ENCODE measurements at places on chromosomes 4 and X.
A peak's percentile ranks its signal among the peaks of the same experiment; 100 is the strongest.

DNA sequence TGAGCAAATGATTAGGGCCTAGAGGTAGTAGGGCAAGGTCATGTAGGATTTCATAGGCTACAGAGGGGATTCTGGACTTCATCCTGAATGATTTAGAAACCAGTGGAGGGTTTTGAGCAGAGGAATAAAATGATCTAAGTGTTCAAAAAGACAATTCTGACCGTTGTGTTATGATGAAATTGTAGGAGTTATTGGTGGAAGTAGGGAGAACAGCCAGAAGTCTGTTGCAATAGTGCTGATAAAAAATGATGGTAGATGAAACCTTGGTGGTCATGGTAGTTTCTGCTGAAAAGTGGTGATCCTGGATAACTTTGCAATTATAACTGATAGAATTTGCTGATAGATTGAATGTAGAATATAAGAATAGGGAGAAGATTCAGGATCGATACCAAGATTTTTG, 60.2 kb downstream of the MID1IP1 start:
- DNase-seq = no peak

- DNase-seq = no peak
Measured at GRCh38 chr4:19650903-19651864, 600.5 kb upstream of the SLIT2 start.

DNA sequence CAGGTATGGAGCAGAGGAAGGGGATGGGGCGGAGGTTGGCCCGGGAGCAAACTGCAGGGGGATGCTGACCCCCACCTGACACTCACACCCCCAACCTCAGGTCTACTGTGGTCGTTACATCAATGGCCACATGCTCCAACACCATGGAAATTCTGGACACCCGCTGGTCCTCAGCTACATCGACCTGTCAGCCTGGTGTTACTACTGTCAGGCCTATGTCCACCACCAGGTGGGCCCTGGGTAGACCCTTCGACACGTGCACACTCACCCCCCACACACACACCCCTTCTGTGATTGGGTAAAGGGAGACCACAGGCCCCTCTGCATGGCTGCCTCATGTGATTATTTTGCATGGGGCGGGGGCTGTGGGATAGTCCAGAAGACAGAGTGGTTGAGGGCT, 2.2 kb upstream of the ERAS start:
- DNase-seq = no peak

DNA sequence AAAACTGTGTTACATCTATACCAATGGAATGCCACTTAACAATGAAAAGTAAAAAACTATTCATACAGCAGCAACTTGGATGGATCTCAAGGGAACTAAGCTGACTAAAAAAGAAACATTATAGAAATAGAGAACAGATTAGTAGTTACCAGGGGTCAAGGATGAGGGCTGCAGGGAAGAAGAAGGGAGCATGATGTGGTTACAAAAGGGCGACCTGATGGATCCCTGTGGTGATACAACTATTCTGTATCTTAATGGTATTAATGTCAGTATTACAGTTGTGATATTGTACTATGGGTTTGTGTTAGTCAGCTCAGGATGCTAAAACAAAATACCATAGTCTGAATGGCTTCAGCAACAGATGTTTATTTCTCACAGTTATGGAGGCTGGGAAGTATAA, 190.7 kb downstream of the ZNF674 start:
- DNase-seq = no peak

DNA sequence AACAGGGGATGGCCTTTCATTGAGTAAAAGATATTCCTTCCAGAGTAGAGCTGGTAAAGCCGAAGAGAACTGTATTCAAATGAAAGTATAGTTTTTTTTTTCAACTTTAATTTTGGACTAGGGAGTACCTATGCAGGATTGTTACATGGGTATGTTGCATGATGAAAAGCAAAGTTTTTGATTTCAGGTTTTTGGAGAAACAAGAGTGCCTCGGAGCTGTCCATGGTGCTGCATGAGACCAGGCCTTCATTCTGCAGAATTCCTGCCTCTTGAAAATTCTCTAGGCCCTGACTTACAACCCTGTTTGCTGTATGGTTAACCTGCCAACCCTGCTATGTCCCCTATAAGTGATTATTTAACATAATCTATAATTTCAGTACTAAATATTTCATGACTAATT, 1065.7 kb upstream of the FTHL17 start:
- DNase-seq = no peak

- no peak for DNase-seq
Measured at GRCh38 chr4:156909010-156909409, 62.6 kb downstream of the PDGFC start.

- DNase-seq = no peak
Measured at GRCh38 chrX:31318866-31319265, 247.0 kb upstream of the FTHL17 start.

DNA sequence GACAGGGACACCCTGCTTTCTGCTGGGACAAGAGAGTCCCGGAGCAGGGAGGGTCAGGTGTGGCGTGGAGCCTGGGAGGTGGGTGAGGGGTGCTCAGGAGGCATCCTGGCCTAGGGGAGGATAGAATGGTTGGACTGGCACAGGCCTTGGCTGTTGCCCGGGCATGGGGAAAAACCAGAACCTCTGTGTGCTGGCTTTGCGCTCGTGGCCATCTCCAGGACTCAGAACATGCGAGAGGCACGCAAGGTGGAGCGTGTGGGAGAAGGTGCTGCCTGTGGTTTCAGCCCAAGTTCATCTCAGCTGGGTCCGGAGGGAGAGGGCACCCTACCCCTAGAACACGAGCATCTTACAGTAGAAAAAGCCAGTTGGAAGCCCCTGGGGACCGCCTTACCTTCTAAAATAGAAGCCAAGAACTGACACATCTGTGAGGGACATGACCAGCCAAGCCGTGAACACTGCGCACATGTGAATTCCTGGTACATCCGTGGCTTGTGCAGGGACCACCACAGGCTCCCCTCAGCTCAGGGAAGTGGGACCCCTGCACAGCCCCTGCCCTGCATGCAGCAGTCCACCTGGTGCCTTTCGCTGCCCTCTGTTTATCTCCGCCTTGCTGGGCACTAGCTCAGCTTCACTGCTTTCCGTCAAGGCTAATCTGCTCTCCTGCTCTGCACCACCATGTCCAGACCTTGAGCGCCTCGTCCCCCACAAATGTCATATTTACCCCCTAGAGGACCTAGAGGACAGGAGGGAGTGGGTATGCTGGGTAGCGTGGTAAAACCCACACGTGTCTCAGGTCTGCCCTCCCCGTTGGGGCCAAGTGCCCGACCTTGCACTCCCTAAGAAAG, 13.5 kb downstream of the MSANTD1 start:
- DNase-seq = no peak

DNA sequence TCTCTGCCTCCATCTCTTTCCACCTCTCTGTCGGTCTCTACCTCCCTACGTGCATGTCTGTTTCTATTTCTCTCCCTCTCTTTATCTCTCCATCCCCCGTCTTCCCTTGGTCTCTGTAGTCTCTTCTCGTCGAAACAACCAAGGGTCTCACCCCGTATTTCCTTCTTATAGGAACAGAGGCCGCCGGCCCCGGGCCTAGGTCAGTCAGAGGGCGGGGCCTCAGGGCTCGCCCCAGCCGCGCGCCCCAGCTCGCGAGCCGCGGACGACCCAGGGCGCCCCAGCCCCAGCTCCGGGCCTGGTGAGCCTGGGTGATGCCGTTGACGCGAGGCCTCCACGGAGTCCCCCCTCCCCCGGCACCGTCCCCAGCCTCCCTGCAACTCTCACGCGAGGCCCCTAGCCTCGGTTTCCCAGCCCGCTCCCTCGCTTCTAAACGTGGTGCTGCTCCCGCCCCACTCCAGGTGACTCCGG, 6.6 kb downstream of the TIMM17B start:
- peak; percentile 20 for DNase-seq

- DNase-seq = no peak
Measured at GRCh38 chr4:124318292-124318691, 394.2 kb downstream of the ANKRD50 start.

Data from activated CD4-positive, alpha-beta T cell treated with anti-CD3 and anti-CD28 coated beads for 48 hours (primary cell).